ENCODE measurements at places on chromosomes 7 and 10.

DNA sequence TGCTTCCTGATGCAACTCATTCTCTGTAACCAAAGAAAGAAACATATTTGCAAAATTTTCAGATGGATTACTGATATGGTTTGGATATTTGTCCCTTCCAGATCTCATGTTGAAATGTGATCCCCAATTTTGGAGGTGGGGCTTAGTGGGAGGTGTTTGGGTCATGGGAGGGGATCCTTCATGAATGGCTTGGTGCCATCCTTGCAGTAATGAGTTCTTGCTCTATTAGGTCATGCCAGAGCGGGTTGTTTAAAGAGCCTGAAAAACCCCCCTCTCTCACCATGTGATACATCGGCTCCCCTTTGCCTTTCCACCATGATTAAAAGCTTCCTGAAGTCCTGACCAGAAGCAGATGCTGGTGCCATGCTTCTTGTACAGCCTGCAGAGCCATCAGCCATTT lies 43.8 kb upstream of the PRKG1 start:
- no peak for DNase-seq
- no peak overlapping the region for H3K4me3 ChIP-seq
- H3K4me1 ChIP-seq, result no peaks in the 10 kb centered on the region
- H3K27ac ChIP-seq, result peak overlapping the region; percentile 82
- no peaks in the 10 kb centered on the region for H3K36me3 ChIP-seq

DNA sequence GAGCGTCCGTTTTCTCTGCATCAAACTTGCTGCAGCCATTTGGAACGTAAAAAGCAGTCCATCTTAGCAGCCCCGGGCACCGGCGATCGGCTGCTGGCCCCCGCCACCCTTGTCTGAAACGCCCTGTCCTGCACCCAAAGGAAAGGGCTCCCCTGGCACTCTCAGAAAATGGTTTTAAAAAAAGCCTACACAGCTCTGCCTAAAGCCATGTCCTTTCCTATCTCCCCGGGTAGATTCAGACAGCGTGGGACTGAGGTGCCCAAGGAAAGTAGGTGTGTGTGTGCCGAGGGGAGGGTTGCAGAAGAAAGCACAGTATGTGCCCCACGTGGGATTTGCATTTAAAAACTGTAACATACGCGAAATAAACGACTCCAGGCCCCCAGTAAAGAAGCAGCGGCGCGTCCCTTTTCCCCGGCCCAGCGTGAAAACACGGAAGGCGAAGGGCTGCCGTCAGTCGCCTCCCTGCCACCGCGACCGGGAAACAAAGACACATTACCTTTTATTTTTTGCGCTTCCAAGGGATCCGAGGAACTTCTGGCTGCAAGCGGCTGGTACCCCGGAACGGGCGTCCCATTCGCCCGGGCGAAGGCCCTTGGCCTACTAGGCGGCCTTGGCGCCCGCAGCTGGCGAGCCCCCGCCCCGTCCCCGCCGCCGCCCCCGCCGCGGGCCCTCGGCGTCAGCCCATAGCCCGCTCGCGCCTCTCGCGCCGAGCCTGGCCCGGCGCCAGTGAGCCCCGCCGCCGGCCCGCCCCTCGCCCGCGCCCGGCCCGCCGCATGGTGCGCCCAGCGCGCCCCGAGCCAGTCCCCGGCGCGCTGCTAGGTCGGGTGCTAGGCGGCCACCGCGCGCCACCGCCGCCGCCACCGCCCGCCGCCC lies 304.6 kb downstream of the PRPF18 start:
- peak overlapping the region; percentile 95 for H3K27ac ChIP-seq
- DNase-seq, result peak; percentile 74
- H3K4me1 ChIP-seq, result no peaks in the 10 kb centered on the region
- no peaks in the 10 kb centered on the region for H3K36me3 ChIP-seq
- H3K27me3 ChIP-seq, result no peaks in the 10 kb centered on the region

- no peaks in the 10 kb centered on the region for H3K27me3 ChIP-seq
- peaks cover 15% of the 10 kb centered on the region for H3K36me3 ChIP-seq
- H3K4me3 ChIP-seq, result no peak overlapping the region
- DNase-seq, result no peak
Measured at GRCh38 chr7:24722386-24723177, 34.7 kb downstream of the GSDME start.

DNA sequence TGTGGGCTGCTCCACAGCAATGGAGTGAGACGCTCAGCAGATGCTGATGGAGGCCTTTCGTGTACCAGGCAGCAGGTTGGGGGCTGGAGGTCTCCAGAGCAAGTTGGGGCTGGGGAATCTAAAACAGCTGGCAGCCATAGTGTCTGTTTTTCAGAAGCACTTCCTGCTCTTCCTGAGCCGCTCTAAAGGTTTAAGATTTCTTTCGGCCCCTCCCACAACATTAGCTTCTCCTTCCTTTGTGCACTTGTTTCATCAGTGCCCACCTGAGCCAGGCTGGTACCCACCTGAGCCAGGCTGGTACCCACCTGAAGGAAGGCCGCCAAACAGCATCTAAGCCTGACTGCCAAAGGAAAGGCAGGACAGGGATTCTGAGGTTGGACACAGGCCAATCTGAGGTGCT lies 18.4 kb upstream of the WAPL start:
- H3K4me3 ChIP-seq, result no peak overlapping the region
- no peak for DNase-seq
- peaks cover 5% of the 10 kb centered on the region for H3K4me1 ChIP-seq
- no peak overlapping the region for H3K27ac ChIP-seq
- H3K36me3 ChIP-seq, result no peaks in the 10 kb centered on the region

- no peak for DNase-seq
- no peaks in the 10 kb centered on the region for H3K4me1 ChIP-seq
- H3K36me3 ChIP-seq, result no peaks in the 10 kb centered on the region
Measured at GRCh38 chr10:1308173-1308961, 252.2 kb downstream of the WDR37 start.

DNA sequence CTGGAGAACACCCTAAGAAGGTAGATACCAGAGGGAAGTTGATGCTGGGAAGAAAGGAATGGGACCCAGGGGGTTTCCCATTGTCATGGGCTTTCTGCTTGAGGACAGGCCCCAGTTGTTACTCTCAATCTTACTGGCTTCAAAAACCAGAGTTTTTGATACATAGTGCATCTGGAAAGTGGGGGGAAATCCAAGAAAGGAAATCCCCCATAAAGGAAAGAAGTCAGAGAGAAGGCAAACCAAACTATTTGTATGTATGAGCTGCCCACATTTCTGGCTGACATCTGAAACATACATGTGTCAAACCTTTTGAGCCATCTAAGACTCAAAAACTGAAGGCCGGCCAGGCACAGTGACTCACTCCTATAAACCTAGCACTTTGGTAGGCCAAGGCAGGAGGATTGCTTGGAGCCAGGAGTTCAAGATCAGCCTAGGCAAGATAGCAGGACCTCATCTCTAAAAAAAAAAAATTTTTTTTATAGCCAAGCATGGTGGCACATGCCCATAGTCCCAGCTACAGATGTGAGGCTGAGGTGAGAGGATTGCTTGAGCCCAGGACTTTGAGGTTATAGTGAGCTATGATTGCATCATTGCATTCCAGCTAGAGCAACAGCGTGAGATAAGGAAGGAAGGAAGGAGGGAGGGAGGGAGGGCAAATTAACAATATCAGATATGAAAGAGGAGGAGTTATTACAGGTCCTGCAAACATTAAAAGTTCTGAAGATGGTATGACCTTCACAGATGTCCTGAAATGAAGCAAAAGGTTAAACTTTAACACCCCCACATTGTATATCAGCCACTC lies 6.7 kb upstream of the COA1 start:
- no peaks in the 10 kb centered on the region for H3K27me3 ChIP-seq
- H3K4me1 ChIP-seq, result no peaks in the 10 kb centered on the region
- no peaks in the 10 kb centered on the region for H3K36me3 ChIP-seq

- H3K36me3 ChIP-seq, result peaks cover under 1% of the 10 kb centered on the region
- no peak overlapping the region for H3K4me3 ChIP-seq
- H3K27me3 ChIP-seq, result no peaks in the 10 kb centered on the region
- DNase-seq, result no peak
- H3K27ac ChIP-seq, result peak overlapping the region; percentile 79
- H3K4me1 ChIP-seq, result peaks cover 39% of the 10 kb centered on the region
Measured at GRCh38 chr7:159042103-159042502, 102.6 kb downstream of the VIPR2 start.

DNA sequence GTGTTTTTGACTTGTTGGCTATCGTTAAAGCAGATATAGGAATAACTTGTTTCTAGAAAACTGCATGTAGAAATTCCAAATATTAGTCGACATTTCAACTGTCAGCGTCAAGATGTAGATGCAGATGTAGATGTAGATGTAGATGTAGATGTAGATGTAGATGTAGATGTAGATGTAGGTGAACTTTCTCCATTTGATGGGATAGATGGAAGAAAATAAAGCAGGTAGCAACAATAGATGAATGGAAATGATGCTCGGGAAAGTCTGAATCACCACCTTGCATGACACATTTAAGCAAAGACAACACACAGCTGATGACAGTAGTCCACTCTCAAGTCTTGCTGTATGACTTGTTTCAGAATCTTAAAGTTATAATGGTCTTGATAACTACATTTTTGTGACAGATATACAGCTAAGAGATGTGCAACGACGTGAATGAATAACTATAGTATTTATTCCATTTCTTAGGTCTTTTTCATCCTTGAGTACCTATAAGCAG lies 53.5 kb downstream of the SND1 start:
- H3K36me3 ChIP-seq, result peaks cover 33% of the 10 kb centered on the region
- no peak for DNase-seq
- no peaks in the 10 kb centered on the region for H3K4me1 ChIP-seq

DNA sequence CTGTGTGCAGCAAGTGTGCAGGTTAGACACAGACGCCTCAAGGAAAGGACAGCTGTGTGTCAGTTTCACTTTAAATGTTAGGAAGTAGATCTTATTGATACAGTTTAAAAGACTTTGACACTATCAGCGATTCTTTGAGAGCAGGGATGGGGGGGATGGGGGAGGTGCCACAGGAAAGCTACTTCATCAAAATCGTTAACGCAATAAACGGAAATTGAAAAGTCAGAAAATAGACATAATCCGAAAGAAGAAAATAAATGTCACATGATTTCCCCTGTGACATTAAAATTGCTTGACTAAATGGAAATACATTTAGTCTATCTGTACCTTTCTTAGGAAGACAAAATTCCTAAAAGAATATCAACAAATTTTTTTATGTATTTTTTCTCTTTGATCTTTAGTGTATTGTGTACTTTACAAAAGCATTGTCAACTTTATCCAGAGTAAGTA lies 476 bp upstream of the ZNF33B start:
- H3K4me1 ChIP-seq, result peaks cover 5% of the 10 kb centered on the region
- H3K27me3 ChIP-seq, result no peaks in the 10 kb centered on the region
- peak overlapping the region; percentile 81 for H3K27ac ChIP-seq
- DNase-seq, result no peak
- H3K4me3 ChIP-seq, result peak overlapping the region; percentile 89

DNA sequence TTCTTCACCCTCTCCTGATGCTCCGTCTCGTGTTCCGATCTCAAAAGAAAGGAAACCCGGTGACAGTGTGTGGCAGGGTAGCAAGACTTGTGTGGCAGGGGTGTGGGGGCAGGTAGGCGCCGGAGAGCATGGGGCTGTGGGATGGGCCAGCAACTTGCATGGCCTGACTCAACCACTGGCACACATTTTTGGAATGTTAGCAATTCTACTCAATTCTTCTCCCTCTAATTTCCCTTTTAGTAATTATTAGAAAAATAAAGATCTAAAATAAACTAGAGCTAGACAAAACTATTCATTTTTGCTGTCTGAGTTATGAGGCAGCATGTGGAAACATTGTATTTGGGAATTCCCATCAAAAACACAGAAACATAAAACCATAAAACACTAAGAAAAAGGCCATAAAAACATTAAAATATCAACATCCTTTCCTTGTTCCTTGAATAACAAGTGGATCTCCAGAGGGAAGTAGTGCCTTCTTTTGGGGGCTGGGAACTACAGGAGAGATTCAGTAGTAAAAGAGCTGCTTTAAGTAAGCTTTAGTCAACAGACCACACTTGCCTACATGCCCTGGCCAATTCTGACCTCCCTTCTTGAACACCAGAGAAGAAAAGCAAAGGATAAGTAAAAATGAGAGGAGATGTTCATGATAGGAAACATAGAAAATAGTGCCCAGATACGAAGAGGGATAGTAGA lies 21.8 kb downstream of the SEMA3C start:
- no peak for DNase-seq
- no peaks in the 10 kb centered on the region for H3K27me3 ChIP-seq
- H3K4me3 ChIP-seq, result no peak overlapping the region
- peak overlapping the region; percentile 49 for H3K27ac ChIP-seq

DNA sequence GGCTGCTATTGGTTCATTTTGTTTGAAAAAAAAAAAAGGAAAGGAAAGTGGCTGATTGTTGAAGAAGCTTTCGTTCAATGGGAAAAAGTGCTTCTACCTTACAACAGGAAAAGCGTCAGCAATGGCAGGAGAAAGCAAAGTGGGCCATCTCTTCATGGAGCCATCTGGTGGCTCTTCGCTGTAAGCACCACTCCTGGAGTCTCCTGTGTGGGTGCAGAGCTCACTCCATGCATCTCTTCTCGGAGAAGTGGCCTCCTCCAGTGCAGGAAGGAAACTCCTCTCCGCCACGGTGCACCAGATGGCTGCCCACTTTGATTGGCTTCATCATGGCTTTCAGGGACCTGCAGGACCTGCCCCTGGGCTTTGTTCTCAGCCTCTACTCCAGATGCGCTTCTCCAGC lies 250.9 kb downstream of the PTEN start:
- no peaks in the 10 kb centered on the region for H3K36me3 ChIP-seq

- no peaks in the 10 kb centered on the region for H3K36me3 ChIP-seq
- no peaks in the 10 kb centered on the region for H3K4me1 ChIP-seq
- H3K4me3 ChIP-seq, result no peak overlapping the region
- no peak overlapping the region for H3K27ac ChIP-seq
- no peak for DNase-seq
- peaks cover 5% of the 10 kb centered on the region for H3K27me3 ChIP-seq
Measured at GRCh38 chr7:159237022-159237653, 92.5 kb upstream of the VIPR2 start.

DNA sequence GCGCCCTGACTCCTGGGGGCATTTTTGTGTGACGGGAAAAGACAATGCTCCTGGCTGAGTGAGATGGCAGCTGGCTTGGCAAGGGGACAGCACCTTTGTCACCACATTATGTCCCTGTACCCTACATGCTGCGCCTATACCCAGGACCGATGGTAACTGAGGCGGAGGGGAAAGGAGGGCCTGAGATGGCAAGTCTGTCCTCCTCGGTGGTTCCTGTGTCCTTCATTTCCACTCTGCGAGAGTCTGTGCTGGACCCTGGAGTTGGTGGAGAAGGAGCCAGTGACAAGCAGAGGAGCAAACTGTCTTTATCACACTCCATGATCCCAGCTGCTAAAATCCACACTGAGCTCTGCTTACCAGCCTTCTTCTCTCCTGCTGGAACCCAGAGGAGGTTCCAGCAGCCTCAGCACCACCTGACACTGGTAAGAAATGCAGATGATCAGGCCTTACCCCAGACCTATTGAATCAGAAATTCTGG lies at the start of gene ARMS2:
ARMS2 (plus strand) TSS at position 51 of the 478 bp plus-strand sequence; CDS start at position 126, 75 bp downstream.
- H3K4me3 ChIP-seq, result no peak within 1 kb of the TSS
- no peaks in the 10 kb centered on the region for H3K27me3 ChIP-seq
- DNase-seq, result no peak
- no peaks in the 10 kb centered on the region for H3K4me1 ChIP-seq
- no peaks in the 10 kb centered on the region for H3K36me3 ChIP-seq

DNA sequence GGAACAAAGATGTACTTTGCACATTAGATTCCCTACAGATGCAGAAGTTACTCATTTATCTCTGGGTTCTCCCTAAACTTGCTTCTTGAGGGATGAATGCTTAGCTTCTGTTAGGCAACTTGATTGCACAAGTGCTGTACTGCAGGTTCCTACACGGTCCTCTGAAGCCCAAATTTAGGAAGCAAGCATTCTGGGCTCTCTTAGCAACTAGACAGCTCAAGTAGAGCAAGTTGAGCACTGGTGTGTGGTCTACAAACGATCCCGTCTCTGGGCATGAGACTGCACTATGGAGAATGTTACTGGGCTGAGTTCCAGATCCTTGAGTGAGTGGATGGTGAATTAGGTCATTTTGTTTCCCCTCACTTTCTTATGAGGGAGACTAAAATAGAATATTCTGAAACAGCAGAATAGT lies 14.3 kb downstream of the SEMA3D start:
- peak; percentile 67 for DNase-seq
- H3K36me3 ChIP-seq, result no peaks in the 10 kb centered on the region
- peaks cover 15% of the 10 kb centered on the region for H3K4me1 ChIP-seq
- H3K27me3 ChIP-seq, result no peaks in the 10 kb centered on the region
- peak overlapping the region; percentile 54 for H3K27ac ChIP-seq

All from tibial artery (tissue), 4 donors.